ENCODE measurements at places on chromosomes 12 and 14.

DNA sequence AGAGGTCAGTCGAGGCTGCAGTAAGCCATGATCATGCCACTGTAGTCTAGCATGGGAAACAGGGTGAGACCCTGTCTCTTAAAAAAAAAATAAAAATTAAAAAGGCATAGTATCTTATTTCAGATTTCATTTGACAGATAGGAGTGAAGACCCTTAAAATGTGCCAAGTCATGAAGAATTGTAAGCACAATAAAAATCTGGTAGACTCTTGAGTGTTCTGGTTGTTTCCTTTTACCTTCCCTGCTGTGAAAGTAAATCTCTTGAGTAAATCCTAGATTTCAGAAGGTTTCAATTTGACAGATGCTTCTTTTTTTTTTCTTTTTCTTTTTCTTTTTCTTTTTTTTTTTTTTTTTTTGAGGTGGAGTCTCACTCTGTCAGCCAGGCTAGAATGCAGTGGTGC lies 109.0 kb downstream of the ESR2 start:
- no peak for DNase-seq

DNA sequence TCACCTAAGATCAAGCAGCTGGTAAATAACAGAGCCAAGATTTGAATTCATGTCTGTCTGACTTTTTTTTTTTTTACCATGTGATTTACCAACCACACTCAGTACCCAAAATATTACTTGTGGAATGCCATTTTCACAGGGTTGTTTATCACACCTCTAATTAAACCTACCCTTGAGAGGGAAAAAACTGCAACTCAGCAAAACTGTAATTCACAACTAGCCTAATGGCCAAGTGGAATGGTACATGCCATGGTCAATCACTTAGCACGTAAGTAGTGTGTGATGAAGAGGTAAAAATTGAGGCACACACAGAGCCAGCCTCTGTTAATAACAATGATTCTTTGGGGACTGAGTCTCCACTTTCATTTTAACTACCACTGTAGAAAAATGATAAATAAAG lies 412.9 kb upstream of the GARIN6 start:
- DNase-seq: no peak

DNA sequence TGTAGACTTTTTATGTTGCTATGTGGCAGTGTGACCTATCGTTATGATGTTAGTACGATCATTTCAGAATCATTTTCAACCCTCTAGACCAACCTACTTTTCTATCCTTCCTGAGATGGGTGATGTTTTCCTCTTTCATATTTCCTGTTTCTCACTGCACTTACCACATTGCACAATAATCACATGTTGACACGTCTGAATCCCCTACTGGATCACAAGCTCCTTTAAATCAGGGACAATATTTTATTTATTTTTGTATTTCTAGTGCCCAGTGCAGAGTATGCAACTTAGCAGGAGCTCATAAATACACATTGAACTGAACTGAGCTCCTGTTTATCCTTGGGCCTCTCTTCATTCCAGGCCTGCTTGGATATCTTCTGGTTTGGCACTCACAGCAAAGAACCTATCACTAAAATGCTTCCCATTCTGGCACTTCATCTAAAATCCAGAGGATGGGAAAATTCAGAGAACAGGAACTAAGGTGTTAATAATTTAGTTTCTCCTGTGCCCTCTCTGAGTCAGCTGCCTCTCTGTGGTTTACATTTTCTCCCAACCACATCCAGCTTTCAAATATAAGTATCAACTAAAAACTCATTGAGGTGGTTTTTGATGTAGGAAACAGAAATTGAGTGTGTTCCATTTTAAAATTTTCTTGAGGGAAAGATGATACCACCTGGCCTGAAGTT lies 69.4 kb upstream of the DYRK2 start:
- peak; percentile 6 for DNase-seq

GRCh38 chr12:110023059-110023980 lies 24.1 kb downstream of the ANKRD13A start:
- DNase-seq: no peak

DNA sequence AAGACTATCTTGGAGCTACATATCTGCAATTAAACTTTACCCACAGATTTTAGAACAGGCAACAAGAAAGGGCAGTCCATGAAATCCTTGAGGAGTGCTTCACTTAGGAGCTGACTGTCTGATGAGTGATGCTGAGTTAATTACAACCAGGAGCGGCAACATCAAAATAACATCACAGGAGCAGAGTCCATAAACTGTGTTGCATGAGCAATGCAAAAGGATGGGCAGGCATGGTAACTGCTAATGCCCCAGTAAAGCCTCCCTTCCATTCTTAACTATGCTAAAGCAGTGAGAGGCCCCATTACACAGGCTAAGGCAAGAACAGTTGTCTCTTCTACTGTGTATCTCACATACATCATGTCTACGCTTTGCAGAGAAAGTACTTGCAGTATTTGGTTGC lies 156.6 kb downstream of the PAX9 start:
- DNase-seq: no peak

DNA sequence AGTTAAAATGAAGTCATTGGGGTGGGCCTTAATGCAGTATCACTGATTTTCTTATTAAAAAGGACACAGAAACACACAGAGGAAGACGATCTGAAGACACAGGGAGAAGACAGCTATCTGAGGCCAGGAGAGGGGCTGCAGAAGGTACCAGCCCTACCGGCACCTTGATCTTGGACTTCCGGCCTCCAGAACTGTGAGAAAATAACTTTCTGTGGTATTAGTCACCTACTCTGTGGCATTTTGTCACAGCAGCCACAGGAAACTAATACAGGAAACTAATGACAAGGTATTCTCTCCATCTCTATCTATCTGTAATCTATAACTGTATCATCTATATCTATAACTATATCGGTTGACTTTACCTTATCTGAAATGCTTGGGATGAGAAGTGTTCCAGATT lies 1149.5 kb downstream of the BCL11B start:
- no peak for DNase-seq

GRCh38 chr12:65916991-65917695 lies 92.9 kb downstream of the HMGA2 start:
- DNase-seq: no peak

GRCh38 chr14:54127526-54127925 lies 170.9 kb upstream of the BMP4 start:
- no peak for DNase-seq

DNA sequence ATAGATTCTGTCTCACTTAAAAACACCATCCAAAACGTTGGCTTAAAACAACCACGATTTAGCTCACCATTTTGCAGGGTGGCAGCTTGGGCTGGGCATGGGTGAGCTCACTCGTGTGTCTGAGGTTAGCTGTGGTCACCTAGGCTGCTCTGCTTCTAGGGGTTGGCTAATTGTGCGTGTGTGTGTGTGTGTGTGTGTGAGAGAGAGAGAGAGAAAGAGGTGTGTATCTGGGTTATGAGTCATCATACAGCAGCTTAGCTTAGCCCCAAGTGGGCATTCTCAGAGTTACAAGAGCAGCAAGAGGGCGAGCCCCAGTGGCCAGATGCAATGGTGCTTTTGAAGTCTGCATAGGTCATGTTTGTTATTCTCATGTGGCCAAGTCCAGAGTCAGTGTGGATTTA lies 6.0 kb downstream of the FBXW8 start:
- DNase-seq: peak; percentile 95

DNA sequence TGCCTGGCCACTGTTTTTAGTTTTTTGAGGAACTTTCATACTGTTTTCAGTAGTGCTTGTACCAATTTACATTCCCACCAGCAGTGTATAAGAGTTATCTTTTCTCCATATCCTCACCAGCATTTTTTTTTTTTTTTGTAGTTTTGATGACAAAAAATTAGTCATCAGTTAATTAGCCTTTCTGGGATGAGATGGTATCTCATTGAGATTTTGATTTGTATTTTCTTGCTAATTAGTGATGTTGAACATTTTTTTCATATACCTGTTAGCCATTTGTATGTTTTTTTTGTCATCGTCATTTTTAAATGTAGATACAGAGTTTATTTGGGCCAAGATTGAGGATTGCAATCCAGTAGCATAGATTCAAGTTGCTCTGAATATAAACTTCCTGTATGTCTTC lies 19.3 kb downstream of the TBC1D15 start:
- no peak for DNase-seq

GRCh38 chr12:3605692-3606091 lies 114.7 kb downstream of the PRMT8 start:
- no peak for DNase-seq

DNA sequence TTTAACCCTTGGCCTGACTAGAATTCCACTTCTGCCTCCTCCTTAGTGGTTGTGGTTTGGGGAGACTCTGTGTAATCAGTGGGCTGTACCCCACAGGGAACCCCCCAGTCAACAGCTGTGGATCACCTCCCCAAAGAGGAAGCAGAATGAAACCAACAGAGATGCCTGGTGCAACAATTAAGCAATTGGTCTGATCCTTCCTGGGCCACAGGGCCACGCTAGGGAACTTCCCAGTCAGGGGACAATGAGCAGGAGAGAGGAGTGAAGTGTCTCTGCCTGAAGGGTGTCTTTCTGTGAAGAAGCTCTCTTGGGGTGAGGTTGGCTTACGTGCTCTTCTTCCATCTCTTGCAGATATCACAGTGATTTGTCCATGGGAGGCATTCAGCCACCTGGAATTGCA lies 8.2 kb downstream of the PDE6H start:
- peak; percentile 90 for DNase-seq

DNA sequence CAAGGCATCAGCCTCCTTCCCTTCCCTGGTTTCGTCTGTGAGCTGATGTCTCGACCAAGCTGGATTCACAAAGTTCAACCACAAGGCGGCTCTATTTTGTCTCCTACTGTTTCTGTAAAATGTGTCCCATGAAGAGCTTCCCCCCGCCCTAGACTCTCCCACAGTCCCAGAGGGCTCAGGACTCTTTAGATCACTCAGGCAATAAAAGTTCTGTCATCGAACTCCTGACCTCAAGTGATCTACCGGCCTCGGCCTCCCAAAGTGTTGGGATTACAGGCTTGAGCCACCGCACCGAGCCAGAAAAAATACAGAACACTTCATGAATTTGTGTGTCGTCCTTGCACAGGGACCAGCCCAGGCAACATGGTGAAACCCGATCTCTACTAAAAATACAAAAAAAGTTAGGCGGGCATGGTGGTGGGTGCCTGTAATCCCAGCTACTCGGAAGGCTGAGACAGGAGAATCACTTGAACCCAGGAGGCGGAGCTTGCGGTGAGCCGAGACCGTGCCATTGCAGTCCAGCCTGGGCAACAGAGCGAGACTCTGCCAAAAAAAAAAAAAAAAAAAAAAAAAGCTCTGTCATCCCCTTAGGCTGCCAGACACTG lies 149.4 kb downstream of the BCL11B start:
- DNase-seq: no peak

DNA sequence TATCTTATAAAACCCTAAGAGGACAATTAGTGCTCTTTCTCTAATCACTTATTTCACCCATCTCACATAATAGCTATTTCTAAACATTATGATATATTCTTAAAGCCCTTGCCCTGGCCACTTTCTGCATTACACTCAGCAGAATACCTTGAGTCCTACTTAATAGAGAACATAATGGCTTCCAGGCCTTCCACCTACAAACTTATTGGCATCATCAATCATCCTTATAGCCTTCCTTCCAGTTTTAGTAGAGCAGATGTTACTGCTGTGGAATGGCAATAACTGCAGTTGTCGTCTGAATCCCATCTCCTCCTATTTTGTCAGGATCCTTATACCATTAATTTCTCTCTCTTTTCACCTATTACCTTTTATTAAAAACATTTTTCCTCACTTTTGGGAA lies 1127.4 kb downstream of the LRFN5 start:
- DNase-seq: no peak

DNA sequence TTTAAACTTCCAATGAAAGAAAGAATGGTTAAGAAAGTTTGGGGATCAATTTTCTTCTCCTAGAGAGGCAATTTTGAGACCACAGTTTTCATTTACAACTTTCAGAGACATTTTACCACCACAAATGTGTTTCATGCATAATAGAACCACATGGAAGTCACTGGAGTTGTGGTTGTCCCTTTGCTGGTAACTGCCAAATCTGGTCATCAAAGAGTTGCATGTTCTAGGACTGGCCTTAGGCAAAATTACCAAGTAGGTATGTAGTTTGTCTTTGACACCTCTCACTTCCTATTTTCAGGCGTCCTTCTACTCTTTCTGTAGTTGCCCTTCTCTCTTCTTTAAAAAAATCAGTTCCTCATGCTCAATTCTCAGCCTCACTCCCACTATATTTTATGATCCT lies 54.3 kb upstream of the TMX1 start:
- no peak for DNase-seq

GRCh38 chr12:44285321-44285960 lies 449.6 kb downstream of the TMEM117 start:
- DNase-seq: no peak

GRCh38 chr12:75556311-75556899 lies 45.0 kb upstream of the KRR1 start:
- DNase-seq: no peak

- peak; percentile 75 for DNase-seq
Observed at GRCh38 chr12:904010-904414, 45.5 kb downstream of the RAD52 start.

- DNase-seq: peak; percentile 62
Observed at GRCh38 chr12:54417712-54418440, 1.2 kb downstream of the ITGA5 start.

DNA sequence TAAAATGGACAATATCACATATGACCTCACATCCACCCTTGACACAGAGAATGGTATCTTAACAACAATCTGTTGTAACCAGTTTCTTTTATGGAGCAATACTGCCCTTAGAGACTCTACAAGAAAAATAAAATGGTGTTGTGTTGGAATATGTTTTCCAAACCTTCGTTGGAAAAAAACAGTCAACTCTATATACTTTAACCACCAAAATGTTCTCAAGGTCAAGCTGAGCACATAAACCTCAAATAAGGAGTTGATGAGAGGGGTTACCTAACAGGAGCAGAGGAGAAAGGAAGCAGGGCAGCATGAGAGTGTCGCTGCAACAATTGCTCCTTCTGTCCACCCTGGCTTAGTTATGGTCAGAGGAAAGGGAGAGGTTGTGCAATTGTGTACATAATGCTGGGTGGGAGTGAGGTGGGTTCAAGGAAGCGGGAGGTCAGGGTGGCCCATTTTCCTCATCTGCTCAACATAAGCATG lies 179.2 kb upstream of the BMP4 start:
- no peak for DNase-seq

- DNase-seq: no peak
Observed at GRCh38 chr12:21354641-21355040, 18.1 kb upstream of the IAPP start.

GRCh38 chr12:56998981-56999380 lies 7.4 kb downstream of the ZBTB39 start:
- no peak for DNase-seq

DNA sequence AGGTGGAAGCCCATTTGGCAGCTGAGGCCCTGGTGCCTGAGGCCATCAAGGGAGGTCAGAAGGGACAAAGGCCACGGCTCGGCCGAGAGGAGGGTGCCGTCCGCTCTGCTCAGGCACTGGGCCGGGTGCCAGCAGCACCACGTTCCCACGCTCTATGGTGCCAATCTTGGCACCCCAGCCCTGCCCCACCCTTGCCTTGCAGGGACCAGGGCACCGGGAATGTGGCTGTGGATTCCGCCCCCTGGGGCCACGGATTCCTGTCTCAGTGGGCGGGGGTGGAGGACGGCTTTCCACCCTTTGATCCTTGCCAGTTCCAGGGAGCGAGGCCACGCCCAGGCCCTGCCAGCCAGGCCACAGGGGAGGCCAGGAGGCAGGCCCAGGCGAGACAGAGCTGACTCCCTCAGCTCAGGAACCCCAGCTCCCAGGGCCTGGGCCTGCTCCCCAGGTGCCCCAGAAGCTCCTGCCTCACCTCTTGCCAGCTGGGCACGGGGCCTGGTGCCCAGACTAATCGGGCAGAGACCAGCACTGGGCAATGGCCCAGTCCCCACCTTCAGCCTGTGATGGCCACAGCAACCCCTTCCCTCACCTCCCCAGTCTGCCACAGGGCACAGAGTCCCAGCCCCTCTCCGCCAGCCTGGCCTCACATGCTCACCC lies 26.4 kb upstream of the GPR132 start:
- no peak for DNase-seq
